ENCODE measurements at places on chromosomes 12 and 14. TPM values are rescaled to one million over a fixed set of nuclear protein-coding genes. Genes with fewer than 3 reads are reported as not detected.

Gene FITM1
- total RNA-seq: 0.53 TPM

Gene HCAR1
- 7.4 TPM for total RNA-seq

Gene PLEKHG7
- not detected for total RNA-seq

Gene CEP128
- total RNA-seq: 7.4 TPM

Gene IFI27
- total RNA-seq: 15.5 TPM

Gene TCL1B
- not detected for total RNA-seq

Gene C14orf132
- 29.2 TPM for total RNA-seq

Gene IL26
- total RNA-seq: not detected

Gene PTPRR
- 0.95 TPM for total RNA-seq

Gene OLR1
- total RNA-seq: 2.8 TPM

Gene ENDOU
- total RNA-seq: 3.7 TPM

Gene UBR7
- total RNA-seq: 21.7 TPM

Gene RAD9B
- 0.46 TPM for total RNA-seq

Gene SLC39A2
- 4.5 TPM for total RNA-seq

Gene MBD6
- 94.7 TPM for total RNA-seq

Gene CRIP1
- 15.4 TPM for total RNA-seq

Gene GPRC5D
- total RNA-seq: not detected

Gene TMEM121
- total RNA-seq: 1.4 TPM

Gene NAV3
- total RNA-seq: 5.6 TPM

Gene FOXG1
- total RNA-seq: 1.7 TPM

Gene CLEC6A
- not detected for total RNA-seq

Gene TMEM52B
- 0.68 TPM for total RNA-seq

Gene PIK3C2G
- total RNA-seq: 8.4 TPM

Gene HNF1A
- total RNA-seq: 7.2 TPM

Gene NGB
- not detected for total RNA-seq

Gene NANOG
- total RNA-seq: not detected

Gene APEX1
- total RNA-seq: 228 TPM

Gene CLEC14A
- total RNA-seq: 0.62 TPM

Data from type B pancreatic cell (in vitro differentiated cells).